ENCODE measurements at places on chromosomes 12 and 14. TPM values are rescaled to one million over a fixed set of nuclear protein-coding genes. Genes with fewer than 3 reads are reported as not detected.

- DNase-seq: no peak
Observed at GRCh38 chr14:67623114-67623513, 3.4 kb downstream of the ARG2 start.

- DNase-seq: no peak
Observed at GRCh38 chr14:69605738-69606137, 5.7 kb upstream of the SUSD6 start.

GRCh38 chr14:100239840-100240667 is 1.1 kb downstream of the YY1 start:
- peak; percentile 93 for DNase-seq

GRCh38 chr14:92673601-92674150 is 74.8 kb downstream of the LGMN start:
- no peak for DNase-seq

GRCh38 chr12:104785886-104786285 is 172.2 kb downstream of the SLC41A2 start:
- no peak for DNase-seq

GRCh38 chr12:50174971-50175715 is 8.0 kb upstream of the CERS5 start:
- DNase-seq: no peak

DNA sequence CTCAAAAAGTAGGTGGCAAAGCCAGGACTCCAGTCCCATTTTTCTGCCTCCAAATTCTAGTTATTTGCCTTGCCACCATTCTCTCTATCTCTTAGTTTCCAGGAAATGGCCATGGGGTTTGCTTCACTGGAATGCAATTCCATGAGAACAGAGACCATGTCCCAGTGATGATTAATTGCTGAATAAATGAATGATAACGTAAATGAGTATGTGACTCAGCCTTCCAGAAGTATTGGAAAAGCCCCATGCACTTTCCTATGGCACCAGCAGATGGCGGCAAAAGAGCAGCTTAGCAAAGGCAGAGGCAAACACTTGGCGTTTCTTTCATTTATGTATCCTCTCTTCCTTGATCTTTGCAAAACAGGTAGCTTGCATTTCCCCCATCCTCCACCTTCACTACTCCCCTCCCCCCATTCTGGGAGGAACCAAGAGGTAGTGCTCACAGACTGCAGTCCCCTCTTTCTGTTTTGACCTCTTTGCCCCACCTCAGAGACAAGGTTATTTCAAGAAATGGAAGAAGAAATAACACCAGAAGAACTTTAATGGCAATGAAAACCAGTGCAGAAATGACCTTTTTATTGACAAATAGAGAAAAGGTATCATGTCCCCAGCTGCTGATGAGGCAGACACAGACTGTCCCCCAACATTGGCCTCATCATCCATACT is 21.3 kb downstream of the TBX3 start:
- peak; percentile 83 for DNase-seq

DNA sequence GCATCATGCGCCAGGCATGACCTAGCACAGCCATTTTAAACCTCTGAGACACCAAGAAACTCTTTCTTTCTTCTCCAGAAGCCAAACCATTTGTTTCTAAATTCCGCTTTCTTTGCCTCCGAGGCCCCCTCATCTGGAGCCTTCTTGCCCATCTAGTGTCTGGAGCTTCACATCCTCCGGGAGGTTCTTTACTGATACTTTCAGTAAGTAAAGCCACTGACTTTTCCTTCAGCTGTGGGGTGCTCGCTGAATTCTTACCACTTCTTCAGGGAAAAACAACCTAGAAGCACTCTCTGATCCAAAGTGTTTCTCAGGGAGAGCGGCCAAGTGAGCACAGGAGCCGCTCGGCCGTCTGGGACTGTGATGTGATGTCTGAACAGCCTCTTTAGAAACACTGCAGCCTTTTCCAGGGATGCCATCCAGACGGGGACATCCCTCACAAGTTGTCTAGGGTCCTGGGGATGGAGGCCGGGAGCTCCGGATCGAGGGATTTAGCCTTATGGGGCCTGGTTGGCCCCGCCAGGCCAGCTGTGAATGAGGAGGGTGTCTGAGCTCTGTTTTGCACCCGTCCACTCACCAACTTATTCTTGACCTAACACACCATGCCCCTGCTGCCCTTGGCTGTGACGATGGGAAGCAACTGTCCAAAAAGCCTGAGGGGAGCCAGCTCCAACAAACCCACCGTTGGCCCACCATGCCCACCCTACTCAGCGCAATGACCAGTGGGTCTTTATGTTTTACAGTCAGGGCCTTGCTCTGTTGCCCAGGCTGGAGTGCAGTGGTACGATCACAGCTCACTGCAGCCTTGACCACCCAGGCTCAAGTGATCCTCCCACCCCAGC is 160.6 kb downstream of the ZFP36L1 start:
- DNase-seq: peak; percentile 63

- no peak for DNase-seq
Observed at GRCh38 chr14:100780646-100781355, 45.1 kb upstream of the MEG3 start.

KLRC3 gene
- not detected for total RNA-seq

CEP170B gene
- total RNA-seq: 10.7 TPM

OR9K2 gene
- not detected for total RNA-seq

NEK9 gene
- total RNA-seq: 119 TPM

- DNase-seq: no peak
Observed at GRCh38 chr14:88682495-88683114, 110.1 kb downstream of the EML5 start.

Measured in left ventricle myocardium superior (tissue), 1 donor.